ENCODE measurements at places on chromosomes 11 and 22. TPM values are rescaled to one million over a fixed set of nuclear protein-coding genes. Genes with fewer than 3 reads are reported as not detected.
A peak's percentile ranks its signal among the peaks of the same experiment; 100 is the strongest.

- DNase-seq = no peak
- no peaks in the 10 kb centered on the region for H3K27me3 ChIP-seq
- H3K4me1 ChIP-seq = peaks cover 4% of the 10 kb centered on the region
- H3K4me3 ChIP-seq = no peak overlapping the region
Measured at GRCh38 chr22:24728790-24729637, 45.5 kb downstream of the PIWIL3 start.

DNA sequence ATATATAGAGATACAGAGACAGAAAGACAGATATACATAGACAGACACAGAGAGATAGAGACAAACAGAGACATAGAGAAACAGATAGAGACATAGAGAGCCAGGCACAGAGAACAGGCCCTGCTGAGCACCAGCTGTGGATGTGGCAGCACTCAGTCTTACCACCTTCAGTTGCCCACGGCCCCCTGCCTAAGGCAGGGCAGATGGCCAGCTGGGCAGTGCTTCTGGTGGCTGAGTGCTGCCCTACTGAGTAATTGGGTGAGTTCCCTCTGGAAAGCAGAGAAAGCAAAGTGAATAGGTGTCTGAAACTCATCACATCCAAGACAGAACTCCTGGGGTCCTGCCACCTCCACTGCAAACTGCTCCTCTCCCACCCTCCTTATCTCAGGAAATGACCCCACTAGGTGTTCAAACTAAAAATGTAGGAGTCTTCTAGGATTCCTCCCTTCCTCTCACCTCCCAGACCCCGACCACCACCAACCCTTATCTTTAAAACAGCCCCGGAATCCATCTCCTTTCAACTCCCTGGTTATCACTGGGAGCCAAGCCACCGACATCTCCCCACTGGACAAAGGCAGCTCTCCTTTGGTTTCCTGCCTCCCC is 27.2 kb downstream of the SYN3 start:
- H3K27me3 ChIP-seq = no peaks in the 10 kb centered on the region
- H3K4me3 ChIP-seq = no peak overlapping the region
- H3K4me1 ChIP-seq = no peaks in the 10 kb centered on the region
- H3K27ac ChIP-seq = no peak overlapping the region
- no peaks in the 10 kb centered on the region for H3K36me3 ChIP-seq

Gene TRIM64C
- total RNA-seq = not detected

DNA sequence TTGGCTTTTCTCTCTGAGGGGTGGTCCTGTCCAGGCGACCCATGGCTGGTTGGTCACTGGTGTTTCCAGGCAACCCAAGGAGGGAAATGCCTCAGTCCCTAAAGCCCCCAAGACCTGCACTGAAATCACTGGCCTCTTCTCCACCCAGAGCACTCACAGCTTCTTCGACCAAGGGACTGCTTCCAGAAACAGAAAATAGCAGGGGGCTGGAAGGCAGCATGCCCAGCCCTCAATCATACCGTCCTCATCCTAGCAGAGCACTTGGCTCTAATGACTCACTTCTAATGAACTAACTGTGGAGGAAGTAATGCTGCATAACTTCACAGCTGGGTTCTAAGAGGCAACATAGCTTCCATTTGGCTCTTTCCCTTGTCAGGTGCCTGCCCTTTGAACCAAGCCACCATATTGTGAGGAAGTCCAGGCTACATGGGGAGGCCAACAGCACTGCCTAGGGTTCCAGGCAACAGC is 27.6 kb downstream of the DKK3 start:
- H3K4me1 ChIP-seq = peaks cover 32% of the 10 kb centered on the region
- H3K27me3 ChIP-seq = no peaks in the 10 kb centered on the region
- no peaks in the 10 kb centered on the region for H3K36me3 ChIP-seq
- no peak overlapping the region for H3K4me3 ChIP-seq
- DNase-seq = no peak

GRCh38 chr11:2945031-2945756 is 16.0 kb upstream of the PHLDA2 start:
- H3K4me3 ChIP-seq = no peak overlapping the region
- H3K27me3 ChIP-seq = no peaks in the 10 kb centered on the region
- H3K4me1 ChIP-seq = peaks cover 41% of the 10 kb centered on the region
- H3K36me3 ChIP-seq = peaks cover 5% of the 10 kb centered on the region
- DNase-seq = peak; percentile 96
- H3K27ac ChIP-seq = peak overlapping the region; percentile 43

GRCh38 chr11:63595296-63595695 is 18.9 kb downstream of the PLAAT3 start:
- H3K27ac ChIP-seq = no peak overlapping the region
- H3K4me3 ChIP-seq = no peak overlapping the region
- no peaks in the 10 kb centered on the region for H3K4me1 ChIP-seq

DNA sequence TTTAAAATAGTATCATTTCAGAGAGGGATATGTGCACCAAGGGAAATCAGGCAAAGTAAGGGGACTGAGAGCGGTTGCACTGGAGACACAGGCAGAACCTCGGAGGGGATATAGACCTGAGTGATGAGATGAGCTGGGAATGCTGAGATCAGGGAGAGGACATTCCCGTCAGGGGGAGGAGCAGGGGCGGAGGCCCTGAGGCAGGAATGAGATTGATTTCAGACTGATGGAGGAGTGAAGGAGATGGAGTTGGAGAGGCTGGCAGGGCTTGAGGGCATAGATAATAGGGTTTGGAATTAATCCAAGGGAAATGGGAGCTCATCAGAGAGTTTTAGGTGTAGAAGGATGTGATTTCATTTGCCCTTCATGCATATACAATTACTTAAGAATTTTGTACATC is 13.2 kb downstream of the CD6 start:
- DNase-seq = no peak
- H3K4me1 ChIP-seq = no peaks in the 10 kb centered on the region
- H3K27me3 ChIP-seq = no peaks in the 10 kb centered on the region

Gene LRP4
- total RNA-seq = 5.2 TPM

Gene OR8D1
- total RNA-seq = not detected

Gene EHF
- 99.5 TPM for total RNA-seq

Gene ASCL2
- 1.4 TPM for total RNA-seq

Gene TRIM51G
- total RNA-seq = not detected

GRCh38 chr11:106263527-106263926 is 186.1 kb downstream of the AASDHPPT start:
- DNase-seq = no peak
- H3K27ac ChIP-seq = no peak overlapping the region
- H3K4me1 ChIP-seq = no peaks in the 10 kb centered on the region
- no peak overlapping the region for H3K4me3 ChIP-seq
- H3K27me3 ChIP-seq = no peaks in the 10 kb centered on the region
- H3K36me3 ChIP-seq = no peaks in the 10 kb centered on the region

GRCh38 chr11:2376751-2377451 is at the start of gene CD81:
CD81 (plus strand) TSS chr11:2377310; CDS start chr11:2377550, 240 bp downstream.
- no peaks in the 10 kb centered on the region for H3K27me3 ChIP-seq
- peak within 1 kb of the TSS; percentile 96 for H3K4me3 ChIP-seq

Gene MS4A15
- total RNA-seq = 150 TPM

Gene MLC1
- total RNA-seq = 1.6 TPM

Data from upper lobe of left lung (tissue), 6 donors.